Breast epithelium (tissue), 4 donors: ENCODE measurements at places on chromosomes 16 and 17. TPM values are rescaled to one million over a fixed set of nuclear protein-coding genes. Genes with fewer than 3 reads are reported as not detected.

GRCh38 chr16:566475-567372 is at the start of gene NHLRC4:
Gene NHLRC4, plus strand, starts transcription at chr16:567005. Its CDS starts 1,043 bp downstream, at chr16:568048.
- H3K27ac ChIP-seq, result peak within 1 kb of the TSS; percentile 61
- DNase-seq, result peak; percentile 81
- peaks cover 10% of the 10 kb centered on the region for H3K27me3 ChIP-seq
- peaks cover 30% of the 10 kb centered on the region for H3K4me1 ChIP-seq
- peak within 1 kb of the TSS; percentile 10 for H3K4me3 ChIP-seq

DNA sequence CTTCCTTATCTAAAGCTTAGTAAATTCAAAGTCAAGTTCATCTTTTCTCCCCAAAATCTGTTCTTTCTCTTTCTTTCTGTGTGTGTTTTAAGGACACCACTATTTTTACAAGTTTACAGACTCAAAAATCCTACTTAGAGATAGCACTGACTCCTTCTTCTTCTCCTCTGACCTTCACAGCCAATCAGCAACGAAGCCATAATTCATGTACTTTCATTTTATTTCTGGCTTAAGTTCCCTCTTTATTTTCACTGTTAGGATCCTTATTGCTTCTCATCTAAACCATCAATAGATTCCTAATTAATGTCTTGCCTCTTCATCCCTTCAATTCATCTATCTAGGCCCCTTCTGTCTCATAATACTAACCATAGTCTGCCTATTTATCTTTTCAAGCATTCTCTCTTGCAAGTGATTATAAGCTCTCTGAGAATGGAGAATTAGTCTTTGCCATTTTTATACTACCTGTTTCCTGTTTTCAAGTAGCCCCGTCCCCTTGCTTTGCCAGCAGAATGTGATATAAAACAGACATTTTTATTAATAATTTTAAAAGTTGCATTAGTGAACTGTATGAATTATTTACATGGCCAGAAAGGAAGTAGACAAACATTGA is 27.0 kb downstream of the CDC27 start:
- no peak overlapping the region for H3K4me3 ChIP-seq
- H3K27ac ChIP-seq, result no peak overlapping the region
- no peaks in the 10 kb centered on the region for H3K27me3 ChIP-seq
- DNase-seq, result no peak
- no peaks in the 10 kb centered on the region for H3K4me1 ChIP-seq

GRCh38 chr17:48162946-48163506 is 55.5 kb downstream of the SNX11 start:
- H3K27ac ChIP-seq, result no peak overlapping the region
- H3K4me3 ChIP-seq, result no peak overlapping the region
- H3K27me3 ChIP-seq, result no peaks in the 10 kb centered on the region

Gene HCRT
- not detected for total RNA-seq

- no peak for DNase-seq
- H3K4me1 ChIP-seq, result no peaks in the 10 kb centered on the region
- no peaks in the 10 kb centered on the region for H3K36me3 ChIP-seq
- no peaks in the 10 kb centered on the region for H3K27me3 ChIP-seq
- H3K4me3 ChIP-seq, result no peak overlapping the region
These were observed 95.2 kb upstream of the AXIN2 start for GRCh38 chr17:65656390-65657250.

DNA sequence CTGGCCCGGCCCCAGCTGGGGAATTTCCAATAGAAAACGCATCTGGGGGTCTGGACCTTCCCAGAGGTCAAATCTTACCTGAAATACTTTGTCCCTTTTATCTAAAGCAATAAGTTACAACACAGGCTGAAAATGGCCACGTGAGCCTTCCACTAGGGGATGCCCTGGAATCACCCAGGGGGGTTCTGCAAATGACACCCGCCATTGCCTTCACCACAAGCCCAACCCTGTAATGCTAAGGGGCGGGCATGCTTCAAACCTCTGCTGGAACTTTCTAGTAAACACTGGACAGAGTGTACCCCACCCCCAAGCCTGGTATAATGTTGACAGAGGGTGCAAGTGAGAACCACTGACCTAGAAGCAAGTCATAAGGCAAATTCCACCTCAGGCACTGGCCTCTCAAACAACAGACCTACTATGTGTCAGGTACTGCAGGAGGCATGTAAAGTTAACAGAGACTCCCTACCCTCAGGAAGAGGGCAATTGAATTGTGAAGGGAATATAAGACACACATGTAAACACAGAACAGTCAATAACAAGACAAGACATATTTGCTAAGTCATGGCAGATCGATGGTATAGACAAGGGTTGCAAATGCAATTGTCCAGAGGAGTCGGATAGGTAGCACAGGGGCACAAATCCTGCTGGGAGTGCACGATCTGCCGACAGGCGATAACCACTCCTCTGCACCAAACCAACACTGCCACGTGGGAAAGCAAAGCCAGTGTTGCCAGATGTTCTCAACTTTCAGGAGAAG is 59.0 kb downstream of the ARHGAP17 start:
- peaks cover 8% of the 10 kb centered on the region for H3K36me3 ChIP-seq
- H3K4me1 ChIP-seq, result no peaks in the 10 kb centered on the region
- DNase-seq, result no peak
- no peaks in the 10 kb centered on the region for H3K27me3 ChIP-seq
- no peak overlapping the region for H3K27ac ChIP-seq

- DNase-seq, result no peak
- peaks cover 14% of the 10 kb centered on the region for H3K4me1 ChIP-seq
- H3K27ac ChIP-seq, result no peak overlapping the region
- H3K27me3 ChIP-seq, result peaks cover 78% of the 10 kb centered on the region
- H3K36me3 ChIP-seq, result no peaks in the 10 kb centered on the region
These were observed 6.9 kb downstream of the HNF1B start for GRCh38 chr17:37737971-37738370.
